Motor neuron (in vitro differentiated cells): ENCODE measurements at places on chromosomes 7 and 10. TPM values are rescaled to one million over a fixed set of nuclear protein-coding genes. Genes with fewer than 3 reads are reported as not detected.

Gene ODAD2
- 5.6 and 7.2 TPM in 2 replicates for total RNA-seq

GRCh38 chr10:42950606-42951485 lies 126.0 kb upstream of the RET start:
- ATAC-seq: no peak

DNA sequence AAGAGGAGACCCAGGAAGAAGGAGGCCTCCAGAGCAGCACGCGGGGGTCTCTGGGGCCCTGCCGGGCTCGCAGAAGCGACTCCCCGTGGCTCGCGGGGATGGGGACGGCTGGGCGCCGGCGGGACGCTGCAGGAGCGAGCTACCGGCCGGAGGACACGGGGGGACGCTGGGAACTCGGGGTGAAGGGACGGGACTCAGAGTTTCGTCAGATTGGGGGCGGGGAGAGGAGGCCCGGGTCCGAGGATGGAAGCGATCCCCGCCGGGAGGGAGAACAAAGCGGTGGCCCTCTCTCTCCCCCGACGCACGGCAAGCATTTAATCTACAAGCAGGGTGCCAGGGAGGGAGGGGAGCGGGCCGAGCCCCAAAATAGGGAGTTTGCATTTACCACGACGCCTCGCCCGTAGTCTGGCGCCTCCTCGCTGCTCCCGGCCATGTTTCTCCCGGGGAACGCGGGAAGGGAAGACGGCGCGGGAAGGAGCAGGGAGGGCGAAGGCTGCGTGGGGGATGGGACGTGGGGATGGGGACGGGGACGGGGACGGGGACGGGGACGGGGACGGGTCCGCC lies at the start of gene PRTFDC1:
TSS of gene PRTFDC1 (minus strand) at position 464 of the 564 bp plus-strand sequence. CDS start at position 433, 31 bp downstream.
- peak; percentile 55 for ATAC-seq

Gene HECW1
- total RNA-seq: 14.5 and 16.7 TPM in 2 replicates

DNA sequence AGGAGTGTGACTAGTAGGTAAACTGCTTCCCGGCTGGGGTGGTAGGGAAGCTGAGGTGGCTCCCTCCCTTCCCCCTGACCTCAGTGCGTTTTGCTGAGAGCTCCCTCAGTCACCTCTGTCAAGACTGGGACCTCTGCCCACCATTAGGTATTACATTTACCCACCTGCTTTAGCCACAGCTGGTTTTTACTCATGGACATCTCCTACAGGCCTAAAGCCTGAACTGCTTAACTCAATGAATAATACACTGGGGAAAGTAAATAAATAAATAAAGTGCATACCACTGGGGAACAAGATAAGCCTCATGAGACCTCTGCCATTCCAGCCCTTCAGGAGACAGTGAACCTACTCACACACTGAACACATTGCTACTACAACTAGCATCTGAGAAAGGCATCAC lies 38.9 kb upstream of the CDK13 start:
- no peak for ATAC-seq

DNA sequence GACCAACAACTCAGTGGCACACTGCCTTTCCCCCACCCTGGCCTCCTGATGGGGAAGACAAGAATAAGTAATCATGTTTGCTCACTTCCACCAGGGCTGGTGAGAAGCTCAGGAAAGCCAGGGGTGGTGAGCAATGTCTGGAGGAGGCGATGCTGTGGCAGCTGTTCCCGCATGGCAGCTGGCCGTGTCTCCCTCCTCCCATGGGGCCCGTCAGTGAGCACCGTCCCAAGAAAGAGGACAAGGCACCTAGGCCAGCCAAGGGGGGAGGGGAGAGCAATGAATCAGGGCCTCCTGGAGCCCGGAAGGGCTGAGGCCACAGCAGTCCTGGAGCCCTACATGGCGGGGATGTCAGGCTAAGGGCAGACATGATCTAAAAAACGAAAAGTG lies 69.2 kb upstream of the INSIG1 start:
- ATAC-seq: no peak

- no peak for ATAC-seq
These were observed 9.3 kb downstream of the WEE2 start for GRCh38 chr7:141717450-141717849.

Gene NPFFR1
- 0.19 TPM in 1 of 2 replicates, not detected in the other for total RNA-seq

Gene LBX1
- total RNA-seq: 0.29 and 0.52 TPM in 2 replicates

Gene NEURL1
- total RNA-seq: 7.0 and 7.1 TPM in 2 replicates

Gene CTTNBP2
- 1.4 TPM in 1 of 2 replicates, not detected in the other for total RNA-seq

GRCh38 chr10:110863361-110863760 lies 8.4 kb upstream of the PDCD4 start:
- ATAC-seq: no peak

DNA sequence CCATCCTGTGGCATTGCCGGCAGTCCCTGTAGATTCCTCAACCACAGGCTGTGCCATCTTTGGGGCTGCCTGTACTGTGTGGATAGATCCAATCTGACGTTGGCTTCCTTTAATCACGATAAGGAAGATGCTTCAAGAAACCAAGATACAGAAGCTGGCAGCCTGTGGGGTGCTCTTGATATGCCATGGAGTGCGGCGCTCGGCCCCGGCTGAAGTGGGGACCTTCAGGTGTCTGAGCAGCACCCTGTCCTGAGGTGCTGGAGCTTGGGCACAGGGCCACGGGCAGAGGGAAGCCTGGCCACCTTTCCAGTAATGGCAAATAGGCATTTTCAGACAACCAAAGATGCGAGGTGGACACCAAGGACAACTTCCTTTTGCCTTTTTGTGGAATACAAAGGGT lies 139.5 kb downstream of the ACTR3B start:
- ATAC-seq: no peak

Gene ADCYAP1R1
- total RNA-seq: 0.32 and 0.41 TPM in 2 replicates

Gene COL28A1
- 2.9 TPM in 1 of 2 replicates, not detected in the other for total RNA-seq

- ATAC-seq: no peak
These were observed 61.8 kb upstream of the A1CF start for GRCh38 chr10:50946991-50947781.

Gene NEUROG3
- total RNA-seq: not detected in 2 replicates

DNA sequence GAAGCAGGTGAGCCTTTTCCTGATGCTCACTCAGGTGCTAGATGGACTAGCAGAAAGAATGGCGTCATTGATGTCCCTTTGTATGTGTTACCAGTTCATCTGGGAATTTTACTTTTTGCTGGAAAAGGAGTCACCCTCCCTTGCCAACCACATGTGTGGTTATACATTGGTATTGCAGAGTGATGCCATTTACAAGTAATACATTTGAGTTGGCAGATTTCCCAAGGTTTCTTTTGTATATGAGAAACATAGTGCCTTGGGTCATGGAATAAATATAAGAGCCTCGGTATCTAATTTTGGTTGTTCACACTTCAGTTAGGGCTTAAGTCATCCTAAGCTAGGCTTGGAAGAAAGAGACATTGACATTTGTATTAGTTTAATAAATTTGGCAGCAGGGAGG lies 10.4 kb upstream of the ATXN7L1 start:
- no peak for ATAC-seq

Gene RELN
- 59.7 and 99.2 TPM in 2 replicates for total RNA-seq

- no peak for ATAC-seq
These were observed 4.0 kb upstream of the LEP start for GRCh38 chr7:128236924-128237586.

- no peak for ATAC-seq
These were observed 265.1 kb downstream of the LRMDA start for GRCh38 chr10:75696536-75696935.

DNA sequence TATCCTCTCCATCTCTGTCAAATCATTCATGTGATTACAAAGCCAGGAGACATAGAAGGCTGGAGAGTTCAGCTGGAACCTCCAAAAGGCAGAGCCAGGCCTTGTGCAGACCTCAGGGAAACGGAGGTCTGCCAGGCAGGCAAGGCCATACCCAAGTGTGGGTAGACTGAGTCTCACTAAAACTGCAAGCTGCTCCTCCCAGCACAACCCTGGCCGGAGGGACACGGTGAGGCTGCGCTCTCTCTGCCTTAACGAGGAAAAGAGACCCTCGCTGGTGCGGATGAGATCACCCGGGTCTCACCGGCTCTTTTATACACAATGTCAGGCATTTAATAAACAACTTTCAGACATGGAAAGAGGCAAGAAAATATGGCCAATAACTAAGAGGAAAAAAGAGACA lies 66.1 kb upstream of the INPP5A start:
- no peak for ATAC-seq

DNA sequence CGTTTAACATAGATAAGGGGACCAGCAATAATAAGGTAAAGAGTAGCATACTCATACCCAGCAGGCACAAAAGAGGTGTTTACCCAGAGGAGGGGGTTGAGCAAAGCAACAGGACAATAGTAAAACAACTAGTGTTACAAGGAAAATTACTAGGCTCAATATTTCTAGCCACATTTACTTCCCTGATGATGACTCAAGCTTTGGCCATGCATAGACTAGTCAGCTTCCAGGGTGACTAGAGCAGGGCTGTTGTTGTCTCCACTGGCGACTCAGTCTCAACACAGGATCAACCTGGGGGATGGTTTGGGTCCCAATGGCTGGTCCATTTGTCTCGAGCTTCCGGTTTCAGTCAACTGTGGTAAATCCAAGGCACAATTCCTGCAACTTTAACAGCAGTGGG lies 217.7 kb upstream of the KCND2 start:
- no peak for ATAC-seq

Gene VIPR2
- 1.4 and 1.9 TPM in 2 replicates for total RNA-seq

DNA sequence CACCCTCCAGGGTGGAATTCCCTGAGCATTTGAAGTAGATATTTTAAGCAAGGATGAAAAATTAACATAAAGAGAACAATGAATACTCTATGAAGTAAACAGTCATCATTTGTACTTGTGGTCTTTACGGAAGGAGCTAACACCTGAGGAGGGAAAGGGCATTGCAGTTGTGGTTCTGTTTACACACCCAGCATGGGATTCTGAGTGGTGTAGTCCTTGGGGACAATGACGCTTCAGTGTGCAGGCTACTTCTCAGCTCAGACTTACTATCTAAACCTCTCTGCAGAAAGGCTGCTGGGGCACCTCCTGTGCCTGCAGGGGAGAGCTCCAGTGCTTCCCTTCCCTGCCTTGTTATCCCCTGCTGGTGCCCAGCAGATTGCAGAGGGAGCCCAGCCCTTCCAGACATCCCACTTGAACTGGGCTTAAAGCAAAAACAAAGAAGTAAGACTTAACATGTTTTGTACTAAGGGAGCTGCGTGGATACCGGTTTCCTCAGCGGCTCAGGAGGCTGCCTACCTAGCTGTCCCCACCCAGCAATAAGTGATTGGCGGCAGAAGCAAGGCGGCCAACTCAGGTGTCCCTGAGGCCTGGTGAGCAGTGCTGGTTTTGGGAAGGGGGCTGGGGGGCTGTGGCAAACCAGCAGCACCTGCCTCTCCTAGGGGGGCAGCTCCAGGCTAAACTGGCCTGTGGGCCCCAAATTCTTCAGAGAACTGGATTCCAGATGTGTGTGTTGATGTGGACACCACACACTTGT lies 89.1 kb downstream of the CELF2 start:
- ATAC-seq: no peak

- peak; percentile 89 for ATAC-seq
These were observed 364.6 kb upstream of the PODXL start for GRCh38 chr7:131921016-131921415.

GRCh38 chr7:123569352-123570010 lies 11.9 kb upstream of the NDUFA5 start:
- ATAC-seq: no peak

DNA sequence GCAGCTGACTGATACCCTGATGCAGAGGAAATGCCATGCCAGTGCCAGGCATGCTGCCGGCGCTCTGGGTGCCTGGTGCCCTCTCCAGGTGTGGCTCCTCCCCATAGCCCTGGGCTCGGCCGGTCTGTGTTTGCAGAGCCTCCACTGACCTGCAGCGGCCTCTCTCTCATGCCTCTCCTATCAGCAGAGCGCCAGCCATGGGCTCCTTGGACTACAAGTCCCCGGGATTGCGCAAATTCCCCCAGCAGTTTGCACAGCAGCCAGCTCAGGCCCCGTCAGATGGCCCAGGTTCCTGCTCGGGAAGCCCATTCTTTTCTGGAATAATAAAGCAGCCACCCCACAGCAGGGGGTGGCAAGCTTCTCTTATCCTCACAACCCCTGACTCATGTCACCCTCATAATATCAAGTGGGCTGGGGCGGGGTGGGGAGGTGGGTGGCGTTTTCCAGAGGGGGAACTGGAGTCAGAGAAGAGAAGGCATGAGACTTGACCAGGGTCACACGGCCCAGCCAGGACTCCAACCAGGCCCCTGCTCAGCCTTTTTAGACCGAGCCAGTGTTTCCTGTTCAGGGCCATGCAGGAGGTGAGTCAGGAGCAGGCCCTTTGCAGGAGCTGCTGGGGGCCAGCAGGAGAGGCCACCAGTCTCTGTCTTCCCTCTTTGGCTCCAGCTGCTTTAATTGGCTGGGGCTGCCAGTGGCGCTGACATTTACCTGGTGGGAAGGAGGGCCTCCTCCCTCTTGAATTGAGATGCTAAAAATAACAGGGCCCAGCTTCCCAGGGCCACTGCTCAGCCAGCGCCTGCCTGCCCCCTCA lies 58.6 kb downstream of the ZMIZ1 start:
- no peak for ATAC-seq

DNA sequence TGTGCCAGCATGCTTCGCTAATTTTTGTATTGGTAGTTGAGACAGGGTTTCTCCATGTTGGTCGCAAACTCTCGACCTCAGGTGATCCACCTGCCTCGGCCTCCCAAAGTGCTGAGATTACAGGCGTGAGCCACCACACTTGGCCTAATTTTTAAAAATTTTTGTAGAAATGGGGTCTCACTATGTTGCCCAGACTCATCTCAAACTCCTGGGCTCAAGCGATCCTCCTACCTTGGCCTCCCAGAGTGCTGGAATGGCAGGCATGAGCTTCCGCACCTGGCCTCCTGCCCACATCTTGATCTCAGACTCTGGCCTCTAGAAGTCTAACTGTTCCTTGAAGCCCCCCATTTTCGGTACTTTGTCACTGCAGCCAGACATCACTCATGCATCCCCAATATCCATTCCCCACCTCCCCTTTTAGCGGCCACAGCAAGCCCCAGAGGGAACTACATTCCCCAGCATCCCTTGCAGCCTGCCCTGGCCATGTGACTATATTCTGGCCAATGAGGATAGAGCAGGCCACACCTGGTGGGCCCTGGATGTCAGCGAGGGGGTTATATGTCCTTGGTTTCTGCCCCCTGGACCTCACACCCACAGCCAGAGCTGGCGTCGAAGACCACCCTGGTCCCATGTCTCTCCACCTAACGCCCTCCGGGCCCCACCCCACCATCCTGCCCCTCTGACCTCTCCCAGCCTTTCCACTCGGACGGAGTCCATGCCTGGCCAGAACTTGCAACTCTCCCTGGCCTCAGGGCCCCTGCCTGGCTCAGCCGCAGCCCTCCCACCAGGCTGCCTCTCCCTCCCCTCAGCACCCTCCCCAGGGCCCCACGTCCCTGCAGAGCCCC lies 33.8 kb downstream of the MICALL2 start:
- no peak for ATAC-seq

GRCh38 chr7:128104108-128104742 lies 73.0 kb upstream of the LRRC4 start:
- ATAC-seq: peak; percentile 6

- peak; percentile 48 for ATAC-seq
These were observed 111.9 kb downstream of the GRID1 start for GRCh38 chr10:86254526-86255174.

Gene AGAP5
- 2.5 and 3.7 TPM in 2 replicates for total RNA-seq

DNA sequence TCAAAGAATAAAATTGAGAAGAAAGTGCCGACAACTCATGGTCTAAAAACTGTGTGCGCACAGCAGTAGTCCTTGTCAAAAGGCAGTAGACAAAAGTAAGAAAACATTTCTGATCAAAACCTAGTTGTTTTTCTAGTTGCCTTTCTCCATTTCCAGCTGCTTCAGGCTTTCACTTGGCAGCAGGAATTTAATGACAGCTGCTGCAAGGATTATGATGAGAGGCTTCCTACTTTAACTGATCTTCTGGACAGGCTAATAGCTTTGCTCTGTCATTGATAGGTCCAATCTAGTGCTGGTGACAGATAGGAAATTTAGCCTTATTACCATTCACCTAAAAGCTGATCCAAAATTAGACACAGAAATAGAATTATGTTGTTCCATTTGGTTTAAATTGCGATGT lies 110.7 kb upstream of the SEMA3C start:
- ATAC-seq: no peak

GRCh38 chr10:78775891-78776290 lies 292.9 kb upstream of the ZMIZ1 start:
- ATAC-seq: no peak
